Activated CD8-positive, alpha-beta memory T cell treated with anti-CD3 and anti-CD28 coated beads for 4 hours (primary cell): ENCODE measurements at places on chromosomes 7 and 10.

- DNase-seq = no peak
Observed at GRCh38 chr10:29479081-29479925, 155.5 kb downstream of the SVIL start.

GRCh38 chr7:30815951-30816644 lies 44.9 kb downstream of the MINDY4 start:
- DNase-seq = no peak

DNA sequence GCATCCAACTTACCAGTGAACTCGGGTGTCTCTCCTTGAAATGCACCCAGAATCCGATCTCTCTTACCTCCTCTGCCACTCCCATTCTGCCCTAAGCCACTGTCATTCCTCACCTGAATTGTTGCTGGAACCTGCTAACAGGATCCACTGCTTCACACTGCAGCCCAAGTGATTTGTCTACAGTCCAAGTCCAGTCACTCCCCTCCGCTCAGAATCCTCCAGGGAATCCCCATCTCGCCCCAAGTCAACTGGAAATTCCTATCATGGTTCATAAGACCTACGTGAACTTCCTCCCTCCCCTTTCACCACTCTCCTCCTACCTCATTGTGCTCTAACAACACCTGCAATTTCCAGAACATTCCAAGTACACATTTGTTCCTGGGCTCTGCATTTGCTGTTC lies 91.3 kb downstream of the SCRN1 start:
- DNase-seq = no peak

GRCh38 chr7:55127135-55127551 lies 108.3 kb downstream of the EGFR start:
- no peak for DNase-seq

GRCh38 chr10:48343921-48344598 lies 37.6 kb downstream of the MAPK8 start:
- DNase-seq = no peak

DNA sequence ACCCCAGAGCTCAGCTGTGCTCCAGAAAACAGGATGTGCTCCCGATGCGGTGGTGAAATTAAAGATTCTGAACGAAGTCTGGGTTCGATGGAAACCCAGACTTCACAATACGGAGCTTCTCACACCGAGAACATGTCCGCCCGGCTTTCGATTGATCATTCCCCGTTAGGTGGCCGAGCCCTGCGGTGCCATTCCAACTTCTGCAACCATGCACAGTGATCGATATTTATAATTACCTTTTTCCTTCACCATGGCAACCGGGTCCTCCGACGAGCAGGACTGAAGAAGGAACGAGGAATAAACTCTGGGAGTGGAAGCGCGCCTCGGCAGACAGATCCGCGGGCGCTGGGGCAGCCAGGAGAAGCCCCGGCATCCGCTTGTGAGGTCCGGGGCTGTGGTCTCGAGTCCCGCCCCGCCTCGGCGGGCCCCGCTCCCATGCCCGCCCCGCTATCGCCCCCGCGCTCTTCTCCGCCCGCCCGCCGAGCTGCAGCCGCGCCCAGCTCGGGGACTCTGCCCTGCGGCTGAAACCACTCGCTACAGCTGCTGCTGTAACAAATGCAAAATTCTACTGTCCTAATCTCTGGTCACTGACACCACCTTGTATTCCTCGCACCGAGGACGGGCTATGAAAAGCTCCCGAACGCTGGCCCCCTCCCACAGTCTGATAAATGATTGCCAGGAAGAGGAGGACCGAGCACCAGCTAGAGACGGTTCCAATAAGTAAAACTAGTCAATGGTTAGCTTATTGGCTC lies 26.2 kb downstream of the ABLIM1 start:
- DNase-seq = no peak

DNA sequence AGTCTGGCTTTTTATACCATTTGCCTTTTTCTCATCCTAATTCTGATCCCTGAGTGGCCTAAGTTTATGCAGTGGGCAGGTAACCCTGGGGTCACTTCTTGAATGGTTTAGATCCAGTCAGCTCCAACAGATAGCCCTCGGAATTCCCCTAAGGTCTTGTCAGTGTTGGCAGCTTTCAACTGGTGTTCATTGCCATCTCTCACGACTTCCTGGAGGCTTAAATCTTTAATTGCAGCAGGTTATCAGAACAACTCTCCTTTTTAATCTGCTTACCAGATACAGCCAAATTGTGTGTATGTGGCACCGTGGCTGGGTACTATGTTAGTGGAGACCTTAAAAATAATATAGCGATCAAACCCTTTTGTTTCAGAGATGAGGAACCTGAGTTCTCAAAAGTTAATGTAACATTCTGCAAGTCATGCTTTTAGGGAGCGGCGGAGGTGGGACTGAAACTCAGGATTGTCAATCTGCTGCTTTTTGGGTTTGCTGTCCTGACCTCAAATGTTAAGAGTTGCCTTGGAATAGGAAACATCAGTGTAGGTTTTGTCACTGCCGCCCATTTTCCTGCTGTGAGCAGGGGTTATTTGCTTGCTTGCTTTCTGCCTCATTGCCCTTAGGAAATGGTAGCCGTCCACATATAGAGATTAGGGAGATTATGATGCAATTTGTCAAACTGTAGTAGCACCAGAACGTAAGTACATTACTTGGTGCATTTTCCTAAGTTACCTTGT lies 818 bp downstream of the DLD start:
- DNase-seq = no peak

GRCh38 chr7:127792528-127793342 lies 140.7 kb downstream of the SND1 start:
- no peak for DNase-seq

DNA sequence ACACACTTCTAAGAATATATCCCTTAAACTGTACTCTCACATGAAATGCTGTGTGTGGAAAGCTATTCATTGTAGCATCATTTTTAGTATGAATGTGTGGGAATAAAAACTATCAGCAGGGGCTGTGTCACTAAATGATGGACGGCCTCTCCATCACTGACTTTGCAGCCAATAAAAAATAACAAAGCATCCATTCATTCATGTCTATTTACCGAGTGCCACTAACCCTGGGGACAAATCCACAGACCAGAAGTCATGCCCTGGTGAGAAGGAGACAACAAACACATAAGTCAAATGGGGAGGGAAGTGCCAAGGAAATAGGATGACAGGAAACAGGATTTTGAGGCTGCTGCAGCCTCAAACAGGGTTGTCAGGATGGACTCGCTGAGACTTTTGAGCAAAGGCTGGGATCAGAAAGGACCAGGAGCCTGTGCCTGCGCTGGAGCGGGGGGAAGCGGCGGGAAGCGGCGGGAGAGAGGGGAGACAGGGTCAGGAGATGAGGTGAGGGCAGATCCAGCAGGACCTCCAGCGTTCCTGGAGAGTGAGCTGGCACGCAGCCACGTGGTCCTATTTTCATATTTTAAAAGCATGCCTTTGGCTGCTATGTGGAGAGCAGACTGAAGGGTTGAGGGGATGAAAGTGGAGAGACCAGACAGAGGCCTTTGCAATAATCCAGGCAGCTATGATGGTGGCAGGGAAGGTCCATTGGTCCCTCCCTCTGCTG lies 2.2 kb upstream of the NOM1 start:
- DNase-seq = no peak

DNA sequence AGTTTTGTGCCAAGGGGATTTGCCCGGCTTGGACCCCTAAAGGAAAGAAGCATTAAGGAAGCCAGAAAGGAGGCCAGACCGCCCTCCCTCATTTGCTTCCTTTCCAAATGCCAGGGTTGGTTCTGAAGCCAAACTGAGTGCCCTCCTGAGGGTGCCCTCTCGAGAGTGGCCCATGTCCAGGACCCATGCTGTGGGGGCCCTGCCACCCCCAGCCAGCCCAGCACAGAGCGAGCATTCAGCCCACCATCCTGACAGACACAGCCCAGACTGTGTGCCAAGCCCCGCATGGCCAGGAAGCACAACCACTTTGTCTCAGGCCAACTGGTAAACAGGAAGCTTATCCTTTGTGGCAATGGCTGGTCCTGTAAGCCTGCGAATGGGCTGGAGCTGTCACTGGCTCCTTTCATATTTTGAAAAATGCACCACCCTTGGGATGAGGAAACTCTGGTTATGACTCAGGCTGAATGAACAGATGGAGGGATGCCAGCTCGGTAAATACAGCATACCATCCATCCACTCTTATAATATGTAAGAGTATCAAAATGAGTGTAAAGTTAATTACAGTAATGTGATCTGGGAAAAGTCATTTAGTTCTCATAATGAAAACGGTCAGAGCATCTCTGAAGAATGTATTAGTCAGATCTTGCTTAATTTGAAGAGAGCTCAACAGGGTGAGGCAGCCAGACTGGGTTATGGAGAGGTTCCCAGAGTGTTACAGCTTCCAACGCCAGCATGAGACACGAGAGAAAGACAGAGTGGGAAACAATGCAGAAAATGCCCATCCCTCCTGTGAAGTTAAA lies 65.0 kb downstream of the STK17A start:
- DNase-seq = no peak

DNA sequence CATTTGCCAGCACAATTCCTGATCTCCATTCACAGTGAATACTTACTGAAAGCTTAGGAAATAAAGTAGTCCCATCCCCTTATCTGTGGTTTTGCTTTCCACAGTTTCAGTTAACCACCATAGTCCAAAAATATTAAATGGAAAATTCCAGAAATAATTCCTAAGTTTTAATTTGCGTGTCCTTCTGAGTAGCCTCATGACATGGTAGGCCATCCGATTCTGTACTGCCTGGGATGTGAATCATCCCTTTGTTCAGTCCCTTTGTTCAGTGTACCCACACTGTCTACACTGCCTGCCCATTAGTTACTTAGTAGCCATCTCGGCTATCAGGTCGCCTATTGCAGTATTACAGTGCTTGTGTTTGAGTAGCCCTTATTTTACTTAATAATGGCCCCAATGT lies 14.2 kb downstream of the RAB11FIP2 start:
- no peak for DNase-seq

- no peak for DNase-seq
Observed at GRCh38 chr10:127892743-127893142, at the start of gene CLRN3. CLRN3 (minus strand) TSS chr10:127892941; CDS start chr10:127892784, 157 bp downstream.

GRCh38 chr10:70601746-70602145 lies 795 bp downstream of the PRF1 start:
- no peak for DNase-seq

GRCh38 chr7:100544386-100544785 lies 5.4 kb downstream of the AGFG2 start:
- no peak for DNase-seq

- no peak for DNase-seq
Observed at GRCh38 chr7:90706072-90706716, 110.1 kb downstream of the CDK14 start.

GRCh38 chr10:33818343-33818742 lies 483.9 kb upstream of the NRP1 start:
- DNase-seq = no peak

DNA sequence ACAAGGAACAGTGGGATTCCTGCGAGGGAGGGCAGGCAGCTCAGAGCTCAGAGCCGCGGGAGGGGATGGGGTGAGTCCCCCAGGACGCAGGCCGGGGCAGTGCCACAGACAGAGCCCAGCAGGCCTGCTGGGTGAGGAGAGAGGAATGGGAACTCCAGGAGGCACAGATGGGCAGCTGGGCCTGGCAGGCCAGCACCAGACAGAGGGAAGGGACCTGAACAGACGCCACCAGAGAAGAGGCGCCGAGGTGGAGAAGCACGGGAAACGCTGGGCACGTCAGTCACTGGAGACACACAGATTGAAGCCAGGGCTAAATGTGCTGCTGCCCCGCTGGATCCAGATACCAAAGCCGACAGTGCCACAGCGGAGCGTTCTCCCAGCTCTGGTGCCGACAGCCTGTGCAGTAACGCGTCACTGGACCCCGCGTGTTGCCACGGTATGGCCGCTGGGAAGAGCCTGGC lies 225.8 kb downstream of the MAD1L1 start:
- no peak for DNase-seq

DNA sequence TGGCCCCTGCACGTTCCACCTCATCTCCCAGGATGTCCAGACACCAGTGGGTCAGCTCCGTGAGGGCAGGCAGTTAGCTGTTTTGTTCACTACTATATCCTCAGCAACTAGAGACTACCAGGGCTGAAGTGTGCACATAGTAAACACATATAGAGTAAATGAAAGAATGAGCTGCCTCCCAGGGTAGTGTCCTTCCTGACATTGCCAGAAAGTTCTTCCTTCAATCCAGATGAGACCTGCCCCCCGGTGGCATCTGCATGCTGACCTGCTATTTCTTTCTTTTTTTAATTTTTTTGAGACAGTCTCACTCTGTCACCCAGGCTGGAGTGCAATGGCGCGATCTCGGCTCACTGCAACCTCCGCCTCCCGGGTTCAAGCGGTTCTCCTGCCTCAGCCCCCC lies 14.0 kb upstream of the ARPC1A start:
- no peak for DNase-seq

GRCh38 chr7:42414941-42415505 lies 178.0 kb upstream of the GLI3 start:
- DNase-seq = no peak

DNA sequence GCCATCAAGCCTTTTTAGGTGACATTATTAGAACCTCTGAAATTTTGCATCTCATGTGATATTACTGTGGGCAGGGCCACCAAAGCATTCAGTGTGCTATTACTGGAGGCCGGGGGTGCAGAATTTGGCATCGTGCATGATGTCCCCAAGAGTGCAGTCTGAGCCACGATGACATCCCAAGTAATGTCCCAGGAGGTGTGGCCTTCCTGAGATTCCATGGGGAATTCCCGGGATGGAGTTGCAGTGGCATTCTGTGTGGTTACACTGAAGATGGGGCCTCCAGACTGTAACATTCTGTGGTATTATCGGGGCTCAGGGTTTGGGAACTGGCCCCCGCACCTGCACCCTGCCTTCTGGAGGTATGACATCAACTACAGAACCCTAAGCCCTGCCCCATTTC lies 9.1 kb downstream of the LDB3 start:
- DNase-seq = no peak

- no peak for DNase-seq
Observed at GRCh38 chr10:101617102-101617823, 29.1 kb downstream of the DPCD start.

DNA sequence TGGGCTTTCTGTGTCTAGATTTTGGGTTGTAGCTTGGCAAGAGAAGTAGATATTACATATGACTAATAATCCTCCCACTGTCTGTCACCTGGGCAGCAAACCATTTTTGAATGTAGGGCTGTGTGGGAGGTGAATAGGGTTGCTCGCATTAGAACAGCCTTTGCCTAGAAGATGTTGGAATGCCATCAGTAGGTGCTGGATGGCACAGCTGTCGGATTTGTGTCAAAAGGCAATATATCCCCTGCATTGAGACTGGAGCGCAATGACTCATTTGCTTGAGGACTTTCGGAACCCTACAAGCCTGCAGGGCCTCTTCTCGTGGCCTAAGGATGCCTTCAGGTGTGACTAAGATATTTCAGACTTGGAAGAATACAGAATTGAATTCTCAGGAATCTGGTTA lies 323.8 kb downstream of the GPR158 start:
- no peak for DNase-seq

DNA sequence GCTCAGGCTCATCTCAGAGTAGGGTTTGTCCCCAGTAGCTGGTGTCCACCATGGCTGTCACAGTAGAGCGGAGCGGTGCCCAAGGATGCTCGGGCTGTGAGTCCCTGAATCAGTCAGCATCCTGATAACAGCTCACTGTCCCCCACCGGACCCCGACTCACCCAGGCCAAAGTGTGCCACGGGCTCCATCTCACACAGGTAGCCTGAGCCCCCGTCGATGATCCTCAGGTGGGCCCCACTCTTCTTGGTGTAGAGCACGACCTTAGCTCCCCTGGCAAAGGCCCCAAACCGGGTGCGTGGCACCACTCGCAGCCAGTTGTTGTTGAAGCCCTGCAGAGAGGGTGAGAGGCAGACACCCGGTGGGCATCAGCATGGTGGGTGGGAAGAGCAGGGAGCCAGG lies 45.4 kb downstream of the GOLGA7B start:
- no peak for DNase-seq
